Coronary artery (tissue), 2 donors: ENCODE measurements at places on chromosomes 16 and 17.

GRCh38 chr16:450785-451512, 25.5 kb downstream of the RAB11FIP3 start:
- DNase-seq = no peak

DNA sequence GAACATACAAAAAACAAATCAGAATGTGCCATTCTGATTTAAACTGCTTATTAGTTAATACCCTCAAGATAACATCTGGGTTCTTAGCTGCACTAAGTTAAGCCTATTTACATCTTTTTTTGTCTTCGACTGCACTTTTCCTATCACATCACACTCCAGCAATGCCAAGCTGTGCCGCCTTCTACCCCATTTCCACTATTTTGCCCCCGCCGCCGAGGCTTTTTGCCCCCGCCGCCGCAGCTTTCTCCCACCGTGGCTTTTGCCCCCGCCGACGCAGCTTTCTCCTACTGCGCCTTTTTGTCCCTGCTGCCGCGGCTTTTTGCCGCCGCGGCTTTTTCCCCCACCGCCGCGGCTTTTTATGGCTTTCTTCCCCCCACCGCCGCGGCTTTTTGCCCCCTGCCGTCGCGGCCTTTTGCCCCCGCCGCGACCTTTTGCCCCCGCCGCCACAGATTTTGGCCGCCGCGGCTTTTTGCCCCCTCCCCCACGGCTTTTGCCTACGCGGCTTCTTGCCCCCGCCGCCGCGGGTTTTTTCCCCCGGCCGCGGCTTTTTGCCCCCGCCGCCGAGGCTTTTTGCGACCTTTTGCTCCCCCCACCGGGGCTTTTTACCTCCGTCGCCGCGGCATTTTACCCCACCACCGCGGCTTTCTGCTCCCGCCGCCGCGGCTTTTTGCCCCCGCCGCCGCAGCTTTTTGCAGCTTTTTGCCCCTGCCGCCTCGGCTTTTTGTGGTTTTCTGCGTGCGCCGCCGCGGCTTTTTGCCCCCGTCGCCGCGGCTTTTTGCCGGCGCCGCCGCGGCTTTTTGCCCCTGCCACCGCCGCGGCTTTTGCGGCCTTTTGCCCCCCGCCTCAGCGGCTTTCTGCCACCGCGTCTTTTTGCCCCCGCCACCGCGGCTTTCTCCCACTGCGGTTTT, 331.4 kb upstream of the WSB1 start:
- no peak for DNase-seq

GRCh38 chr16:8760021-8760420, 37.4 kb downstream of the TMEM186 start:
- no peak for DNase-seq

DNA sequence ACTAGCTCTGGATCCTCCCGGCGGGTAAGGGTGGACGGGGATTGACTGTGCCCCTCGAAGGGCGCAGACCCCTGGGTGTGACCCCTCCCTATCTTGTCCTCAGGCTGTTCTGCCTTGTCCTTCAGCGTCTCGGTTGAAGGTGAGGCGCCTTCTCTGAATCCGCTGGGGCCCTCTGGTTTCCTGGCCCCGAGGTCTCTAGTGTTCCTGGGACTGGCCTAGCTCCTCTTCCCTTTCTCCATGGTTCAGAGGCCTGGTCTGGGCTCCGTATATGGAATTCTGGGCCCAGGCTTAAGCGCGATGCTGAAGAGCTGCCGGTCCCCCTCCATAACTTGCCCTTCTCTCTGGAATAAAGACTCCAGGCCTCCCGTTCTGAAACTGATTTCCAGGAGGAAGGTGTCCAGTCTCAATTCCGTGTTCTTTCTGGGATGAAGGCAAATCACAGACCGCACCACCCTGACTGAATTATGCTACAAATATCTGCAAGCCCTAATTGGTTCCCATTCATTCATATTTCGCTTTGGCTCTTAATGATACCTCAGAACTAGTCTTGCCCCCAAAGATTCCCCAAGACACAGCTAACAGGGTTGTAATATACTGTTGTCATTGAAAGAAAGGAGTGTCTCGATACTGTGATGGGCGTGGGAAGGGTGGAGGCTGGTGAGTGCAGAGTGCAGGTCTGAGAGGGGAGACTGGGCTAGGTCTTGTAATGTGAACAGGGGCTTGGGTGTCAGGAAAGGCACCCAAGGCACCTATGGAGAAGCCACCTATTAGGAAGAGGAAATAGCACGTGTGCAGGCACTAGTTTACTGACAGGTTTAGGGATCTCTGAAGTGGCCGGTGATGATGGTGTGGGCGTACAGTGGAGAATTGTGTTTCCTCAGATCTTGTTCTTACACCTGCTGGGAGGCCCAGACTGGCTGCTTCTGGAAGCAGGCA, 851 bp downstream of the EDC4 start:
- DNase-seq = no peak

GRCh38 chr16:76197900-76198299, 79.3 kb upstream of the CNTNAP4 start:
- DNase-seq = no peak

DNA sequence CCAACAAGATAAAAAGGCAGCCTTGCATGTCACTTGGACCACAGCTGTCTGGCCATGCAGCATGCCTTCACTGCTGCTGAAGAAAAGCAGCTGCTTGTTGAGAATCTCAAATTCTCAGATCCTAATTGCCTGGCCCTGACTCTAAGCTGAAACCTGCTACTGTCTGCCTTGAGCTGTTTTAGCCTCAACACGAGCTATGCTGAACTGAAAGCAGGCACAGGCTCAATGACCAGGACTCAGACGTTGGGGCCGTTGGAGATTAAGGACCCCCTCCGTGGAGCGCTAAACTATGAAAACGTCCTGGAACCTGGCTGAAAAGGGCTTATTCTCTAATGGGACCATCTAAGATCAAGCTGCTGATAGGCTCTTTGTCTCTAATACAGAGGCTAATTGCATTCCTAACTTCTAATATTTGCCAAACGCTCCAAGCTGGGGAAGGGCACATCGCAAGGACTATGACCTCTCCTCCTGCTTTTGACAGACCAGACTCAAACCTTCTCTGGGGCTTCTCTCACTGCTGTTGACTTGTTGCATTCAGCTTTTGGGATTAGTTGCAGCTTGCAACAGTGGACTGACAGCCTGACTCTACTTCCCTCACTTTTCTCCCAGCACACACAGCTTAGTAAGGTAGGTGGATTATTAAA, 4.6 kb upstream of the PLK1 start:
- no peak for DNase-seq

- DNase-seq = no peak
Measured at GRCh38 chr17:49241692-49242397, 11.3 kb upstream of the PHOSPHO1 start.

DNA sequence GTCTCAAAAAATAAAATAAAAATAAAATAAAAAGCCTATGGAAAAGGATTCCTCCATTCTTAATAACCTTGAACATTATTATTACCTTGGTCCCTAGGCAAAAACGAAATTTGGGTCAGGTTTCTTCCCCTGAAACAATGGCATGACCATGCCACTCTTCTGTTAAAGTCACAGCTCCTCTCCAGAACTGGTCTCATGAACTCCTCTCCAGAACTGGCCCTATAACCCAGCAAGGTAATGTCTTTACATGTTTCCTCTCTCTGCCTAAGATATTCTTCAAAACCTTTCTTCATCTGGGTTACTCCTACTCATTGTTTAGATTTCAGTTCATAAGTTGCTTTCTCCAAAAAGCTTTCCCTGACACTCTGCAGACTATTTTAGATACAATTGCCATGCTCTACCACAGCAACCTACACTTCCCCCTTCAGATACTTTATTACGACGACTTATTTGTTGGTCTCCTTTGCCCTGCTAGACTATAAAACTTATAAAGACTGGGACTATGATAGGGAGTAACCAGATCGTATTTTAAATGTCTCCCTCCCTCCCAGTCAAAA, 13.5 kb downstream of the TRIM37 start:
- DNase-seq = no peak

- no peak for DNase-seq
Measured at GRCh38 chr16:19382887-19383816, 34.5 kb upstream of the TMC5 start.

DNA sequence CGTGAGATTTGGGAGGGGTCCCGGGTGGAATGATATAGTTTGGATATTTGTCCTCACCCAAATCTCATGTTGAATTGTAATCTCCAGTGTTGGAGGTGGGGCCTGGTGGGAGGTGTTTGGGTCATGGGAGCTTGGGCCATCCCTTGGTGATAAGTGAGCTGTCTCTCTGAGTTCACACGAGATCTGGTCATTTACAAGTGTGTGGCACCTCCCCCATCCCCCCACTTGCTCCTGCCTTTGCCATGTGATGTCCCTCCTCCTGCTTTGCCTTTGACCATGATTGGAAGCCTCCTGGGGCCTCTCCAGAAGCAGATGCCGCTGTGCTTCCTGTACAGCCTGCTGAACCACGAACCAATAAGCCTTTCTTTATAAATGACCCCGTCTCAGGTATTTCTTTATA, 21.3 kb upstream of the BAIAP2 start:
- DNase-seq = no peak
